ENCODE measurements at places on chromosomes 6 and 20.

DNA sequence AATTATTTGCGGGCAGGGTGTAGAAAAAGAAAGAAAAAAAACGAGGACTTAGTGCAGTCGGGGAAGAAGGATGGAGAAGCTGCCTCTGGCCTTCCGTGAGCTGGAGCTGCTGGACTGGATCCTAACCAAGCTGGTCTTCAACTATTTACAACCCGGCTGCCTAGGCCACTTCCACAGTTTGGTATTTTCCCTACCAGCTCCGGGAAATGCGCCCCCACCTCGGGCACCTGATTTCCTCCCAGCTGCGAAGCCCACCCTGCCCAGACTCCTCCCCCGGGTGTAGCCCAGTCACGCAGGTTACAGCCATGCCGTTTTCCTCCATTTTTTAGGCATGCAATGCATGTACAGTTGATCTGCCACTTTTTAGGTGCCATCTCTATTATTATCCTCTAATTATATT, 21.2 kb downstream of the THEMIS start:
- no peak for DNase-seq

DNA sequence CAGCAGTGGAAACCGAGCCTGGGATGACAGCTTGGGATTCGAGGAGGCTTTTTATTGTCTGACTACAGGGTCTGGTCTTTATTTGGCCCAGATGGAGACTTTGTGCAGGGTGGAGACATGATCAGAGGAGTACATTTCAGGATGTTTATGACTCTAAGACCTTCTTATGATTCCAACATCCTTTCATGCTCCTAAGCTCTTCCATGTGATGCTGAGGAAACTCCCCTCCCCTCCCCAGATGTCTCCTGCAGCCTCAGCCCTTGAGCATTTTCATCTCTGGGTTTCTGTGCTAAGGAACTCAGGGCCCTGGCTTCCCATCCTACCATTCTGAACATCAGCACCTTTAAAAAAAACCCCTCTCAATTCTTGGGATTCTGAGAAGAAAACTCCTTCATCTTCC, 186.6 kb downstream of the SOX4 start:
- DNase-seq = no peak

GRCh38 chr6:133705731-133706130, 183.2 kb upstream of the TCF21 start:
- DNase-seq = no peak

DNA sequence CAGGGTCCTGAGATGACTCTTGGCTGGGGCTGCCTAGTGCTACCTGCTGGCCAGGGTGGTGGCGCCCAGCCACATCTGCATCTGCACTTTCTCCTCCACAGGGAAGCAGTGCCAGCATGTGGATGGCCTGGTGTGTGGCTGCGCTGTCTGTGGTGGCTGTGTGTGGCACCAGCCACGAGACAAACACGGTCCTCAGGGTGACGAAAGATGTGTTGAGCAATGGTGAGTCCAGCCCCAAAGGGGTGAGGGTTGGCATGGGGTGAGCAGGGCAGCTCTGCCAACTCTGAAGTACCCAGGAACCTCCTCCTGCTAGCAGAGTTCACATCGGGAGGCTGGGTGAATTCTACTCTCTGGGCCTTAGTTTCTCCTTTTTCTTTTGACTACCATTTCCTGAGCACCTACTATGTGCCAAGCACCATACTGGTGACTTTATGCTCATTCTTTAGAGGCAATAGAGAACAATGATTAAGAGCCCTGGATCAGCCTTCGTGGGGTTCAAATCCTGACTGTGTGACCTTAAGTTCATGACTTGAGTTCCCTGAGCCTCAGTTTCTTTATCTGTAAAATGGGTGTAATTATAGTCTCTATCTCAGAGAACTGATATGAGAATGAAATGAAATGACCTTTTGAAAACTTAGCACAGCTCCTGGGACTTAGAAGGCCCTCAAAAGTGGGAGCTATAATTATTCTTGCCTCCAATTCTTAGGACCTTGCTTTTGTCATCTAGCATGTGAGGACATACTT, 2.1 kb downstream of the BPIFB4 start:
- no peak for DNase-seq

DNA sequence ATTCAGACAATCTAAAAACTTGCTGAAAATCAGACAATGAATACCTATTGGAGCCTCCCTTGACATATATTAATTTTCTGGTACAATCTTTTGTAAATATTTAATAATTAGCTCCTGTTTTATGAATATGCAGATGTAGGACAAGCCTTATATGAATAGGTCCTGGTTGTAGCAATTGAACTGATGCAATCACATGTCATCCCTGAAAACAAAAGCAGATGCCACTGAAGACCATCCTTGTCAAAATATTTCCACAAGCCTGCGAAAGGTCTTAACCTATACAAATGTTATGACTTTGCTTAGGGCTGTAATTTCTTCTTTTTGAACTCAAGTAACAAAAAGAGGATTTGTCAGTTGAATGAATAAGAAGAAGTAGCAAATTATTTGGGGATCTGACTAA, 722.1 kb downstream of the EYS start:
- no peak for DNase-seq

DNA sequence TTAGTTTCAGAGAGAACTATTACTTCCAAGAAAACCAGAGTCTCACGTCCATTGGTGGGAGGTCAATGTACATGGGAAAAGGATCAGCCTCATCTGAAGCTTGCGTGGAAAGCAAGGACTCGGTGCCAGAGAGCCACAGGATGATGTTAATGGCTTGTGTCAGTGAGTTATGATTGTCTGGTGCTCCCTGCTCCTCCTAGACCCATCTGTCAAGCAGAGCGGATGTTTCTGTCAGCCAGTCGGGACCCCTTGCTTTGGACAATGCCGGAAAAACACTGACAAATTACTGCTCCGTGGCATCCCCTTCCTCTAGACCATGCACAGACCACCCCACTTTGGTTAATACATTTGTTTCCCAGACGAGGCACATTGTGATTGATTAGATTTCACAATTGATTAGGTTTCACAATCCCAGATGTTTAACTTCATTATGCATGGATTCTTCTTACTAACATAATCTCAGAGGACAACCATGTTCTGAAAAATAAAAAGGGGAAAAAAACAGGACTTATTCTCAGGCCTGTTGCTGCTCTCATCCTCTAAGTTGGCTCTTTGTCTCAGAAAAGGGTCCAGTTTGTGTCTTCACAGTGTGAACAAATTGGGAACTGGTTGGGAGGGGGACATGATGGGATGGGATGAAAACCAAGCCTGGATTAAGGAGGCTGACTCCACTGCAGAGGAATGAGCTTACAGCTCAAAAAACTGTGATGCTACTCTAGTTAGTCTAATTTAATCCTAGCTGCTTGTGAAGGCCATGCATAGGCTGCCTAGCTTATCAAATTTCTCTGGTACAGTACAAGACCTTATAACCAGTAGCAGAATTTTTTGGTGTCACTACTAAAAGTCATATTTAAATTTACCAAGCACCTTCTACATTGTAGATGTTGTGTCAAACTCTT, 51.9 kb downstream of the UNC5CL start:
- no peak for DNase-seq

- no peak for DNase-seq
Measured at GRCh38 chr6:111843347-111844147, 29.7 kb downstream of the FYN start.

DNA sequence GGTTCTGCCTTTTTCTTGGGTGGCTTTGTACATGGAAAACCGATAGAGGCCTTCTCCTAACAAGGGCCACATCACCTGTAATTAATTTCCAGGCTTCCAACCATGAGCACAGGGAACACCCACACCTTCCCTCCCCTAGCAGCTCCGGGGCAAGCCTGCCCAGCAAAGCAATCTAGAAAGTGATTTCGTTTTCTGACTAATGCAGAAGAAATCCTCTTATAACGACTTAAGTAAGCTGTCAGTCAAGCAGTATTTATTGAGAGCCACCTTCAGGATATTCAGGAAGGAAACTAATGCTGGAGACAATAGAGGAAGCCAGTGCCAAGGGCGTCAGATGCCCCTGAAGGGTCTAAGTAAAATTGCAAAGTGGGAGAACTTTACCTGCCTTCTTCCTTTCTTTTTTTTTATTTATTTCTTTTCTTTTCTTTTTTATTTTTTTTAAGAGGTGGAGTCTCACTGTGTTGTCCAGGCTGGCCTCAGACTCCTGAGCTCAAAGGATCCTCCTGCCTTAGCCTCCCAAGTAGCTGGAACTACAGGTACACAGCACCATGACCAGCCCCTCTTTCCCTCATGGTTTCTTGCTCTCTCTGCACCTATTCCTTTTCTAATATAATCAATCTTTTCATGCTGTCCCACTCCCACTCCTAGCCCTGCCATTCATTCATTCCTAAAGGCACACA, 67.5 kb upstream of the MBOAT1 start:
- no peak for DNase-seq
